NCI-H1048 (cell line): ENCODE measurements at places on chromosomes 1 and 21.

DNA sequence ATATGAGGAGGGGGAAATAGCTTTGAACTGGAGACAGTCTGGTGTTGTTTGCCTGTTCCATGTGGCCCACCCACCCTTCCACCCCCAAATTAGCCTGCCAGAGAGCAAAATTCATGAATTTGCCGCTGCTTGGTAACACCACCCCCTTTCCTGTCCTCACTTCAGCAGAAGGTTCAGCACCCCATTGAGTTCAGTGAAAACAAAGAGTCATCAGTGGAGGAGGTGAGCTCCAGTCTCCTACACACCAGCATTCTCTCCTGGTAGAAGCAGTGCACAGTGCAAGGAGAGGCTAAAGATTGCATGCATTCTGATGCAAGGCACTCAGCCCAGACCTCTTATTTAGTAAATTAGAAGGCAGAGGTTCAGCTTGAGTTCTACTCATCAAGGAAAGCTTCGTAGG lies 99.7 kb upstream of the DYNLT5 start:
- DNase-seq: no peak

- no peak for DNase-seq
Measured at GRCh38 chr1:197915862-197916499, 1.2 kb upstream of the LHX9 start.

- DNase-seq: no peak
Measured at GRCh38 chr1:153888533-153888932, 34.2 kb downstream of the GATAD2B start.

DNA sequence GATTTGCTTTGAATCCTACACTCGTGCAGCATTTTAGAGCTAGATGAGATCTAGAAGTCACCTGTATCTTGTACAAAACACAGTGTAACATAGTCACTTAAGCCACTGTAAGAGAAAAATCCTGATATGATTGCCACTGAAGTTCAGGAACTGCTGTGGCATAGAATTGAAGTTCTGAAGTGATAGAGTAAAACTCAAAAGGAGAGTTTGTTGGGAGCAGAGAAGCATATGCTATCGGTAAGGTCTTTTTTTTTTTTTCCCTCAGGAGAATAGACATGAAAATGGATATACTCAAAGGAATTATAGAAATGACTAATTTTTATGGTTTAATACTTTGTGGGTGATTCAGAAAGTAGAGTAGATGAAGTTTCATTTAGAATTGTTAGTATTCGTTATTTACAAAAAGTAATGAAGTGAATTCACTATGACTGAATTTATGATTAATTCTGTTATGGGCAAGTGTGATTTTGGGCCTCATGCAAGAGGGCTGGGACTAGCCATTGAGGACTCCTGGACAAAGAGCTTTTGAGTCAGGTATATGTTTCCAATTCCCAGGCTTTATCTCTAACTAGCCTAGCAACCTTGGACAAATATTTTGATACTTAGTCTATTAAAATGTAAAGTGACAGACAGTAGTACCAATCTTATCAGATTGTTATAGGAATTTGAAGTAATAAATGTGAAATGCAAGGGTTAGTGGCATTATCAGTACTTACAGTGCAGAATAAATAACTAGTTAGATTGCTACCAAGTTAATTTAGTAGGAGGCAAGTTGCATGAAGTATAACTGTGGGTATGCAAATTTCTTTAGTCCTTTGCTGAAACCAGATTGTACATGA lies 3.1 kb downstream of the KCTD3 start:
- DNase-seq: no peak

GRCh38 chr1:198754670-198755069 lies 115.8 kb downstream of the PTPRC start:
- no peak for DNase-seq

DNA sequence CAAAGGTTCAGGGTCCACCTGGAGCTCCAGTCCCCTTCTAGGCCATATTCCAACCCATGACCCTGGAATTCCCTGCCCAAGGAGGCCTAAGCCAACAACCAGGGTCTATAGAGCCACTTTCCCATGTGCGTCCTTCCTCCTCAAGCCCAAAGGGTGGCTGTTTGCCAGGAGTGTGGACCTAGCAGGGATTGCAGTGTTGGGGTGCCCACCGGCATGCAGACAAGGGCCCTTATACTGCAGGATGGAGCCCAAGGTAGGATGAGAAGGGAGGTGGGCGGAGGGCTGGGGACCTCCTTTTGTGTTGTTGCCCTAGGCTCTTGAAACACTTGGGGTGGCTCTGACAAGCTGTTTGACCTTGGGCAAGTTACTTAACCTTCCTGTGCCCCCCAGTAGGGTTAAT lies 19.7 kb upstream of the ADGRB2 start:
- DNase-seq: no peak

DNA sequence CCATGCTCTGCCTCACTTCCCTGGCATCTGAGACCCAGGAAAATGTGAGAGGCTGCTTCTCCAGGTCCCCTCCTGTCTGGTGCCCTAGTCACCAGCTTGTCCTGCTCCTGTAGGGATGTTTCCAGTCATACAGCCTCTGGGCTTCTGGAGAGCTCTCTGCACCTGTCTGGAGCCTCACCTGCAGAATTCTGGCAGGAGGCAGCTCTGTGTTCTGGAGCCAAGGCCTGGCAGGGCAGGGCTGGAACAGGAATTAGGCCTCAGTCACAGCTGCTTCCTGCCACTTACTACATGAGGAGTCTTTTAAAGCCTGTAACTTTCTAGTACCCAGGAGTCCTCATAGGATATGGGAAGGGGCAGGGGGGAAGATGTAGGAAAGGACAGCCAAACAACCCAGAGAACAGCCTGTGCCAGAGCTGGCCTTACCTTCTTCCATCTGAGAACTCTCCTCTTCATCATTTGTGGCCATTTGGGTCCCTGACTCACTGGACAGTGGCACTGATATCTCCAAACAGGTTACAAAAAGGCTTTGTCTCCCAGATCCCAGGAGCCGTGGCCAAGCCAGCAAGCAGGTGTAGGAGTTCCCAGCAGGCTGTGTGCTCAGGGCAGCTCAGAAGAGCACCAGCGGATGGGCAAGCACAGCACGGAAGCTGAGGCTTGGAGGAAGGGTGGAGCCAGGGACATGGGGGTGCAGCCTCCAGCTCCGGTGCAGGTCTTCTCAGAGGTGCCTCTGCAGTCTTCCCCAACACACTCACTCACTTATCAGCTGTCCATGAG lies 31.4 kb upstream of the ARTN start:
- DNase-seq: no peak

DNA sequence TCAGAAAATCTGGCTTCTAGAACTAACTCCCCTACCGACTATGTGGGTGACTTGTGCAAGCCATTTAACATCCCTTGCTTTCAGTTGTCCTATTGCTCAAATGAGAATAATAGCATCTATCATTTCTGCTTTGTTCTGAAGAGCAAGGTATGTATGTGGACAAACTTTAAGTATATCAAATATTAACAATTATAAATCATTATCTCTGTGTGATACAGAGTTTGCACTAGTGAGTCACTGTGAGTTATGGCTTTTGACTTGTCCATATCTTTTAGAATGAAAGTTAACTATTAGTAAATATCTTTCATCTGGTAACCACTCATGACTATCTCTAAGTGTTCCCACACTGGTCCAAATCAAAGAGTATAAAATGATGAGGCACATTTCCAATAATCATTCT lies 812.9 kb upstream of the ADGRL2 start:
- DNase-seq: no peak

- DNase-seq: no peak
Measured at GRCh38 chr1:172343240-172344160, 77.0 kb upstream of the C1orf105 start.

- no peak for DNase-seq
Measured at GRCh38 chr1:245939756-245940345, 567.2 kb downstream of the SMYD3 start.
